Retina (tissue), 1 donor: ENCODE measurements at places on chromosomes 16 and 17.

GRCh38 chr17:6641247-6641863 is 495 bp downstream of the TXNDC17 start:
- no peak for DNase-seq

- DNase-seq, result no peak
Observed at GRCh38 chr16:88769617-88770460, 15.2 kb downstream of the PIEZO1 start.

DNA sequence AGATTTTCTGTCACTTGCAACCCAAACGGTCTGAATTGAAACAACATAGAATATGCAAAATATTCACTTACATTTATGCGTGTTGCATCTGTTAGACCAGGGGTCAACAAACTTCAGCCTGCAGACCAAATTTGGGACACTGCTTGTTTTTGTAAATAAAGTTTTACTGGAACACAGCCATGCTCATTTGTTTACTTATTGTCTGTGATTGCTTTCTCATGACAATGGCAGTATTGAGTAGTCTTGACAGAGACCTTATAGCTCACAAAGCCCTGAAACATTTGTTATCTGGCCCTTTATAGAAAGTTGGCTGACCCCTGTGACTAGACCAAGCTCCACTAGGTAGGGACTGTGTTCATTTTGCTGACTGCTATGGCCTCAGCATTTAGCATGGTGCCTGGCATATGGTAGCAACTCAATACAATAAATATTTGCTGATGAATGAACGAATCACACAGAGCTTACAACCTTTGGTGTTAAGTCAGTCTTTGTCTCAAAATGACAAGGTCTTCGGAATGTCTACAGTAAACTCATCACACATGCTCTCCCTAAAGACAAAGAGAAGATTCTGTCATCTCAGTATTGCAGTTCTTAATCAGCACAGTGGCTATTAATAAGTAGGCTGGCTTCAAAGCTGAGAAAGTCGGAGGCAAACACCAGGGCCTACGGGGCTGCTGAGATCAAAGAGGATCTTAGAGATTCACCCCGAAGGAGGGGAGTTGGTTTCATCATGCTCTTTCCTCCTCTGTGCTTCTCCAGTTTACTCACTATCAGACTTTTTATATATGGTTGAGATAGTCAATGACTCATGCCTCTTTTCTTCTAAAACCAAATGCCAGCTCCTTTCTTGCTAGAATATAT is 95.2 kb upstream of the AXIN2 start:
- DNase-seq, result no peak

DNA sequence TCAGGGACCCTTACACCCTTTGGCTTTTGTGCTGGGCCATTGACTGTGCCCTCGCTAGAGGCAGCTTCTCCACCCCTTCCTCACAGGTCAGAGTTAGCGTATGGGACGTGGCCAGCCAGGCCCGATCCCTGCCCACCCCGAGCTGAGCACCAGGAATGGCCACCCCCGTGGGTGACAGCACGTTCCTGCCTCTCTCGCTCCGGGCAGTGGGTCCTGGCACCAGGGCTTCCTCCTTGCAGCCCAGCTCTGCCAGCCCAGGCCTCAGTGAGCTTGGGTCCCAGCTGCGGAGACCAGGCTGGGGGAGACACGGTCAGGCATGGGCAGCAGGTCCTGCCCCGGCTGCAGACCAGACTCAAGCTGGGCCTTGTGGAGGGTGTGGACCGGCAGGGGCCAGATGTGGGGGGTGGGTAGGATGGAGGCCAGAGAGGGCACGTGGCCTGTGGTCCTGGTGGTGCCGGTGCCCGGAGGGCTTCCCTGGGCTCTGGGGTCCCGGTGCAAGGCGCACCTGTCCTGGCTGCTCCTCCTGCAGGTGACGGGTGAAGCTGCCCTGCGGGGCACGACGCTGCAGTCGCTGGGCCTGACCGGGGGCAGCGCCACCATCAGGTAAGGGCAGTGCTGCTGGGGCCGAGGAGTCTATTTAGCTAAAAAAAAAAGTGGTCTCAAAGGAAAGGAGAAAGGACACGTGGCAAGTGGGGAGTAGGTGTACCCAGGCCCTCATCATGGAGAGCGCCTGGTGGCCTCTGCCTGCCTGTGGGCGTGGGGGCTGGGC is 18.2 kb downstream of the ASPSCR1 start:
- no peak for DNase-seq

DNA sequence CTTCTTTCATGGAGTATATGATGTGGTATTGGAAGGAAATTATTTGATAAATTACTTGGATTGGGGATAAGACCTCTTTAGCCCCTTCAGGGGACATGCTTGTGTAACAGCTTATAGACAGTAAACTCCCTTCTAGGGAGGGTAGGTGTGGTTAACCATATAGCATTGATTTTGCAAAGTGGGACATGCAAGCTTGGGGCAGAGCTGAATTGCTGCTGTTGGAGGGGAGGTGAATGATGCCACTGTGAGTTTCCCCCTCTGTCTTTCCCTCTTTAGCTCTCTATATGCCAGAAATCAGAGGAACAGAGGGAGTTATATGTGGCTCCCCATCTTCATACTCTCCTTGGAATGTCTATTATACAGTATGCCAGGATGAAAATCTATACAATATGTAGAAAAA is 54.7 kb downstream of the WSCD1 start:
- no peak for DNase-seq

DNA sequence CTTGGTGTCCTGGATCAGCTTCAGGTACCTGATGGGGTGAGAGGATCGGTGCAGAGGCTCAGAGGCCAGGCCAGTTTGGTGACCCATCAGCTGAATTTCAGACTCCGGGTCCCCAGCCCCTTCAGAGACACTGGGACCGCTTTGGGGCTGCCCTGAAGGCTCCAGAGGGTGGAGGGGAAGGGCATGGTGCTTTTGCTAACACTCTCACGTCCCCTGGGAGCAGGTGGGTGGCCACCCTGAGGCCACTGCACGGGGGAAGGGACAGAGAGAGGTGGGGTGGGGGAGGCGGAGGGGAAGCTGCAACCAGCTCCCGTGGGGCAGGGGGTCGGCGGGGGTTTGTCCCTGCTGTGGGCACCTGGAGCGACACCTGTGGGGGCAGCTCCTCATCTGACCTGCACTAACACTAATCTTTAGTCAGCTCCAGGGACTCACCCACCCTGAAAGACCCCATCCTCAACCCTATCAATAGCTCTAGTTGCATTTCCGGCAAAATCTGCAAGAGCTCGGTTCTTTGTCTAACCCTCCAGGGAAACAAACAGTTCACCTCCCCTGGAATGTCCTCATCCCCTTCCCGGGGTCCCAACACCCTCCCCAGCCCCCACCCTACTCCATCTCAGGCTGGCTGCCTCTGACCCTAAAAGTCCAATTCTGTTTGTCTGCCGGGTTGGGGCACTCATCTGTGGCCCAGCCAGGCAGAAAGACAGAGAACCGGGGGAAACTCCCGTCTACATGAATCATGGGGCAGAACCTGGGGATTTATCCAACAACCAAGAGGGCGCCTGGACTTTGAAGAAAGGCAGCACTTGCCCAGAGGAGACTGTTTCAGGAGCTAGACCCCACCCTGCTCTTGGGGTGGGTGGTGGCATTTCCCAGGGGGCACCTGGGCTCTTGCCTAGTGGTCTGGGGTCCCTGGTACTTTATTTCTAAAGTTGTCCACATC is 91.9 kb upstream of the CBX4 start:
- peak; percentile 34 for DNase-seq

DNA sequence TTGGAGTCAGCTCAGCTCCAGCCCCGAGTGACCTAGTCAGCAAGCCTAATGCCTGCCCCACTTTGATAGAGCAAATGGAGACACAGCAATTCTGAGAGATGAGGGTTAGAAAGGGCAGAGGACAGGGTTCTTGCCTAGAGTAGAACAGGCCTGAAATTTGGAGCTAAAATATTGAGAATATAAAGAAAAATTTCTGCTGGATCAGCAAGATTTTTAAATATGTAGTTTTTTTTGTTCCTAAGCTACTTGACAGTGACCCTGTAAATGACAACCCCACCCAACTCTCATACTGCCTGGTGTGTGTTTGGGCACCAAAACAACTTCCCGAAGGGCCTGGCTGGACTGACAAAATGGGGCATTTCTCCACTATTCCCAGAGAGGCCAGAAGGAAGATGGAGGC is 26.7 kb downstream of the CYB561 start:
- DNase-seq, result no peak

DNA sequence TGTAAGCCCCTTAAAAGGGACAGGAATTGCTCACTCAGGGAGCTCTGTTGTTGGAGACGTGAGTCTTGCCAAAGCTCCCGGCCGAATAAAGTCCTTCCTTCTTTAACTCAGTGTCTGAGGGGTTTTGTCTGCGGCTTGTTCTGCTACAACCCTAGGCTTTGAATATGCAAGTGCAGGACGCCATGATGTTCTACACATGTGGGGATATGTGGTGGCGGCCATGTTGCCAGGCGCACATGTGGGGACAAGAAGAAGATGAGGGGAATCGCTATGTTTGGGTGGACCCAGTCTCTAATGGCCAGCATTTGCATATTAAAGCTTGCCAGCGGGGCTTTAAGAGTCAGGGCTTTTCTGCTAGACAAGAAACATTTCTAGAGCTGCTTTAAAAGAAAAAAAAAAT is 96.8 kb upstream of the CA10 start:
- DNase-seq, result no peak

DNA sequence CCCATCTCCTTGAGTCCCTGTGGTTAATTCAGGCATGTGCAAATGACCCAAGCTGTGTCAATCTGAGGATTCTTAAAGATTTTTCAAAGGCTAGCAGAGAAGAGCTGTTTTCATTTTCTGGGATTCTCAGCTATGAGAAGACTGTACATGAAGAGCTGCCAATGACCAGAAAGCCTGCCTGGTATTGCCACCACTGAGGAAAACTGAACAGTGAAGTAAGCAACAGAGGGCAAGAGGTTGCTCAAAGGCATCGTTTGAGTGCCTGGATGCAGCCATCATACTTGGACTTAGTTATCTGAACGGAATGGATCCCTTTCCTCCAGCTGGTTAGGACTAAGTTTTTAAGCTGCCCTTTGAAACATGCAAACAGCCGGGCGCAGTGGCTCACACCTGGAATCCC is 38.4 kb downstream of the FAM20A start:
- no peak for DNase-seq

DNA sequence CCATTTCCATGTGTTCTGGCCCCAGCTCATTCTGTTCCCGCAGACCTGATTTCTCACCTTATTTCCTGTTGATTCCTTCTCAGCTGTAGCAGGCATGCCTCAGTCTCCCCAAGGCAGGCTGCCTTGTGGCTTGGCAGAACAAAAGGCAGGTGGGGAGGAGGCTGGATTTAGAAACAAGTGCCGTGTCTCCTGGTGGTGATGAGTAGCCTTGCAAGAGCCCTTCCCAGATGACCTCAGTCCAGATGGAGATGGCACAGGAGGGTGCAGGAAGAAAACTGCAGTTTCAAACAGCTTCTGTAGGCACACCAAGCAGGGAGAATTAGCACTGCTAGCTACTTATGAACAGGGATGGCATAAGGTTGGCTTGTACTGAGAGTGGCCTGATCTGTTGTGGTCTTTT is 64.6 kb downstream of the ARHGAP44 start:
- DNase-seq, result no peak

DNA sequence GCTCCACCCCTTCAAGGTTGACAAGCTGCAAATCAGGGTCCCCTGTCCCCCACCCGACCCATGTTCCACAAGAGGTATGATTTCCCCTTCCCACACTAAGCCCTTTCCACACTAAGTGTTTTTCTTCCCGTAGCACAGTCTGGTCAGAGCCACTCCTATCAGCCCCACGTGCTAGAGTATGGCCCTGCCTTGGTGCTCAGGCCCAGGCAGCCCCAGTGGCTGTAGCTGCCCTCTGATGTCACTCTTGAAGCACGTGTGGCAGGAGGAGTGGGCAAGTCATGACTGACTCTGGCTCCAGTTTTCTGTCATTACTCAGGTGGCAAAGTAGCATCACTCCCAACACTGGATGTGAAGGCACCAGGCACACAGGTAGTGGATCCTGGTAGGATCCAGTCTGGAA is 35.4 kb upstream of the ERN1 start:
- no peak for DNase-seq

GRCh38 chr17:83103200-83103942 is 24.0 kb downstream of the METRNL start:
- no peak for DNase-seq

DNA sequence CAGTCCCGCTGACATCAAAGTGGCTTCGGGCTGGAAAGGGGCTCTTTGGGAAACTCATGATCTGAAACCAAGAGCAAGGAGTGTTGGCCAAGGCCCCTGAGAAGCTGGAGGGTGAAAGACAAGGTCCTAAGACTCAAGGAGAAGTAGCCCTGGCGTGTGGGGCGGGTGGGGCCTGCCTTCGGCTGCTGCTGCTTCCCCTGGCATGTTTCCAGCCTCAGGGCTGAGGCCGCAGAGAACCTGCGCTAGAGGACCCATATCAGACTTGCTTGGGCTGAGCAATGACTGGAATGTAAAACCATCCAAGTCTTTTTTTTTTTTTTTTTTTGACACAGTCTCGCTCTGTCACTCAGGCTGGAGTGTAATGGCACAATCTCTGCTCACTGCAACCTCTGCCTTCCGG is 67.5 kb upstream of the GCSH start:
- no peak for DNase-seq

DNA sequence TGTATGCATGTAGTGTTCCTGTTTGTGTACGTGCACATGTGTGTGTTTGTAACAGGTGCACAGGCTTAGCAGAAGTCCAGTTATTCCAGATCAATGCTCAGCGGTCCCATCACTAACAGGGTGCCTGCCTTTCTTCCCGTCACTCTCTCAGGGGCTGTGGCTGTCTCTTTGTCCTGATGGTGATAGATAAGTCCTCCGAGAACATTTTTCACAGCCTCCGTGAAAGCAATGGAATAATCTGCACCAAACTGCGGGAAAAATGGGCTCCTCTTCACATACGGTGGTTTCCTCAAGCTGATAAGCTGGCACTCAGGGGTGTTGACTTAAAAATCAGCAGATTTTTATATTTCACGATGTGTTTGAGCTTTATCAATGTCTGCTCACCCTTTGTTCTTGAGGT is 342.3 kb downstream of the TMEM114 start:
- peak; percentile 12 for DNase-seq

GRCh38 chr17:45020354-45021138 is 30.9 kb downstream of the DCAKD start:
- peak; percentile 77 for DNase-seq

- no peak for DNase-seq
Observed at GRCh38 chr17:14622615-14623101, 321.8 kb downstream of the HS3ST3B1 start.

GRCh38 chr17:66025551-66025950 is 166.4 kb downstream of the CEP112 start:
- DNase-seq, result no peak

DNA sequence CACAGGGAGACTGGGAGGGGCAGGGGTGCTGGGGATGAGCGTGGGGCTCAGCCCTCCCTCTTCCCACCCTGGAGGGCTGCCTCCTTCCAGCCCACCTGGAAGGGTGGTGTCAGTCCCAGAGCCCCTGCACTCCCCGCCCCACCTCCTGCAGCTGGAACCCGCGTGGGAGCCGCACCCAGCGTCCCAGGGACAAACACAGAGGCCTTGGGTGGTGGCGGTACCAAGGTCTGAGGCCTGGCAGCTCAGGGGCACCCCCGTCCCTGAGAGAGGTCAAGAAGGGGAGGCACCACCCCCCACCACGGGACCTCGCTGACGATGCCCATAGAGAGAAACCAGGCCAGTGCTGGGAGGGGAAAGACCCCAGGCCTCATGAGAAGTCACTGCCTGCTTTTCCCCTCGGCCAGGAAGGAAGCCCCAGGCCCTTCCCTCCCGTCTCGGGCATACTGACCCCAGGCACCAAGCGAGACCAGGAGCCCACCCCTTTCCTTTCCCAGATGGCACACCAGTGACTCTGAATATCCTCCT is 4.1 kb downstream of the HS3ST6 start:
- DNase-seq, result peak; percentile 32
